ENCODE measurements at places on chromosomes 2 and 18.

DNA sequence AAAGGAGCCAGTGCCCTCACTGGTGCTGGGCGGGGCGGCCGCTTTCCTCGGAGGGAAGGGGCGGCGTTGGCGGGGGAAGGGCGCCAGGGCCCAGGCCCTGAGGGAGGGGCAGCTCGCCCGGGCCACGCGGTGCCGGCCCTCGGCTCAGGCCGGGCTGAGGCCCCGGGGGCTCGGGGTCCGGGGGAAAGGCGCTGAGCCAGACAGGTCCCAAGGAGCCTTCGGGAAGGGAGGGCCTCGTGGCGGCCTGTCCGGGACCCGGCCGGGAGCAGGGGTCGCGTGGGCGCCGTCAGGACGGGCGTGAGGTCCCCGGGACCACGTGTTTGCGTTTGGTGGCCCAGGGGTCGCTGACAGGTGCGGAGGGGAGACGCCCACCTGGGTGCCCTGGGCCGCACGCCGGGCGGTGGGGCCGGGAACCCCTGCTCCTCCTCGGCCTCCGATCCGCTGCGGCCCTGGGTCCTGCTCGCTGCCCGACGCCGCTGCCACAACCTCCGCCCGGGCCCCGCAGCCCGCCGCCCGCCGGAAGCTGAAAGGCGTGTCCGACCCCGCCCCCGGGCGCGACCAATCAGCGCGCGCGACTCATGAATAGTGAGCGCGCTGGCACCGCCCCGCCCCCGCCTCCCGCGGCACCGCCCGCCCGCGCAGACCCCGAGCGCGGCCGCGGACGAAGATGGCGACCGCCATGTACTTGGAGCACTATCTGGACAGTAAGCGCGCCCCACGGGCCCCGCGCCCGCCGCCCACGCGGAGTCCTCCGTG is at the start of gene ING5:
Gene ING5 (plus strand): TSS at position 641 of the 756 bp plus-strand sequence. CDS start 27 bp downstream, at position 668.
- DNase-seq, result peak; percentile 98

DNA sequence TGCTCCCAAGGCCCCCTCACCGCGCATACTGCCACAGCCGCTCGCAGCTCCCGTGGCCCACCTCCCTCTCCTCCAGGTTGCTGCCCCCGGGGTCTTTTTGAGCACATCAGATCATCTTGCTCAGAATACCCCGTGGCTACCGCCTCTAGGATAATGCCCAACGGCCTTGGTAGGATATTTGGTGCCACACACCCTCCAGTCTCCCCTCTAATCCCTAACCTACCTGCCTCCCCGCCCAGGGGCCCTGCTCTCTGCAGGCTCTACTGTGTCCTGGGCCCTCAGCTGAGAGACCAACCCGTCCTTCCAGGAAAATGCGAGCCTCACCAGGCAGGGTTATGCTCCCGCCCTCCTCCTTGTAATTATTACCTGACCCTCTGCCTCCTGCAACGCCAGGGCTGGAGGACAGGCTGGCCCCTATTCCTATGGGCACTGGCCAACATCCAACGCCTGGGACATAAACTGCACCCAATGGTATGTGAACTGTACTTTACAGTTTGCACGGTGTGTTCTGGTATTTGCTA is 1.5 kb upstream of the MTCL1 start:
- DNase-seq, result no peak

DNA sequence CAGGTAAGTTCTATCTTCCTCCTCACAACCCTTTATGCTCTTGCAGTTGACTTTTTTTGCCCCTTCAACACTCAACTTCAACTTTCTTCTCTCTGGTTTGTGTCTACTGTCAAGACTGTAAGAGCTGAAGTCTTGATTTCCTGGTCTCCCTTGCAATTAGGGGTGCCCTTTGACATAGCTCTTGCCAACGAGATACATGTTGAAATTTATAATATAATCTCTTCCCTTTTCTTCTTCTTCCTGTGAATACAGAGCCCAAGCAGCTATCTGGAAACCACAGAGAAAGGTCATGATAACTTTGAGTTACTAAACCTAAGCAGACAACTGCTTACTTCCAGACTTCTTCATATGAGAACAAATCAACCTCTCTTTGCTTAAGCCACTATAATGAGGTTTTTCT is 163.5 kb downstream of the MC4R start:
- DNase-seq, result no peak

GRCh38 chr2:69700381-69700780 is 41.6 kb upstream of the ANXA4 start:
- DNase-seq, result no peak

- DNase-seq, result peak; percentile 15
Measured at GRCh38 chr18:36934884-36935283, 106.0 kb downstream of the KIAA1328 start.

GRCh38 chr2:187148059-187148714 is 299.2 kb upstream of the ZSWIM2 start:
- DNase-seq, result no peak

DNA sequence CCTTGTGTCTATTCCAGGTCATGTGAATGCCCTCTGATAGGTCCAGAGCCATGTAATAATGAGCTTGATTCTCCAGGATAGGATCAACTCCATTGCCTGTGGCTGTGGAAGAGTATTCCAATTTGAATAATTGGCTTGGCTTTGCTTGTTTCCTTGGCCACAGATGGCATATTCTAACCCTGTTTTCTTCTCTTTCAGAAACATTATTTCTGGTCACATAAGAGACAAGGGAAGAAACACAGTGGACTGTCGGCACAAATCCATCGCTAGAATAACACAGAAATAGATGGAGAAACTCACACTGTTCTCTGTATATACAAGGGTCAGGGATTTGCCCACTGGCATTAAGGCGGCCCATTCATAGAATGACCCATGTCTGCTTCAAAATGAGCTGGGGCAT is 278.4 kb upstream of the CCDC68 start:
- no peak for DNase-seq

DNA sequence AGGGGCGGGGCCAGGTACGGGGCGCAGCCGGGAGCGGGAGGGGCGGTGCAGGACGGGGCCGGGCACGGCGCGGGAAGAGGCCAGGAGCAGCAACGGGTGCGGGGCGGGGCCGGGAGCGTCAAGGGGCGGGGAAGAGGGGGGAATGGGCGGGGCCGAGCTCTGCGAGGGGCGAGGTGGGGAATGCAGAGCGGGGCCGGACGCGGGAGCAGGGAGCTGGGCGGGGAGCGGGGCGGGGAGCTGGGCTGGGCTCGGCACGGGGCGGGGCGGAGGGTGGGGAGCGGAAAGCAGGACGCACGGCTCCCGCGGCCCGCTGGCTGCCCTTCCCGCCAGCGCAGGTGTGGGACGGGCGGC is at the start of gene IMPA2:
Gene IMPA2 (plus strand): TSS at position 316 of the 351 bp plus-strand sequence. CDS start 163 bp downstream, outside the sequence.
- DNase-seq, result no peak

DNA sequence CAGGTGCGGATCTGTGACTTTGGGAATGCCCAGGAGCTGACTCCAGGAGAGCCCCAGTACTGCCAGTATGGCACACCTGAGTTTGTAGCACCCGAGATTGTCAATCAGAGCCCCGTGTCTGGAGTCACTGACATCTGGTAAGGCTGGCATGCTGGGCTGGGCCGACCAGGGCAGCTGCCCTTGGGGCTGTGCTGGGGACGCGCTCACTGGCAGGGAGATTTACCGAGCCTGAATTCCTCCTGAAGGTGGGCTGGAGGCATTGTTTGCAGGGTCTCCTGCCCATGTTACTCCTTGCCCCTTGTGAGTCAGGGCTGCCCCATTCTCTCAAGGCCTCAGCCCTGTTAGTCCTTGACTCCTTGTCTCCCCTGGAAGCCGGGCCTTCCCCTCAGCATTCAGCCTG is 18.7 kb upstream of the GMPPA start:
- no peak for DNase-seq

- DNase-seq, result no peak
Measured at GRCh38 chr2:103010306-103010705, 248.5 kb downstream of the TMEM182 start.

- no peak for DNase-seq
Measured at GRCh38 chr2:29946505-29946904, 25.1 kb upstream of the ALK start.

DNA sequence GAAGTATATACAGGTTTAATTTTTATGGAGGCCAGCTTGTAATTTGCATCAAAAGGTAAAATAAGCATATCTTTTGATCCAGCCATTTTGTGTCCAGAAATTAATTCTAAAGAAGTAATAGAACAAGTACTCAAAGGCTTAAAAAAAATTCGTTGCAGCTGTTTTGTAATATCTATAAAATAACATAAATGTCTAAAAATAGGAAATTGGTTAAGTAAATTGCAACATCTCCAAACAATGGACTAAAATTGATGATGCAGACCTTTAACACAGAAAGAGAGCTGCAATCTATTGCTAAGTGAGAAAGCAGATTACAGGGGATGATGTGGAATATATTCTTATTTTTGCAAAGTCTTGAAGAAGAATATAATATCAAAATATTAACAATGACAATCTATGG is 19.4 kb downstream of the AAK1 start:
- no peak for DNase-seq
